ENCODE measurements at places on chromosomes 1 and 21.

DNA sequence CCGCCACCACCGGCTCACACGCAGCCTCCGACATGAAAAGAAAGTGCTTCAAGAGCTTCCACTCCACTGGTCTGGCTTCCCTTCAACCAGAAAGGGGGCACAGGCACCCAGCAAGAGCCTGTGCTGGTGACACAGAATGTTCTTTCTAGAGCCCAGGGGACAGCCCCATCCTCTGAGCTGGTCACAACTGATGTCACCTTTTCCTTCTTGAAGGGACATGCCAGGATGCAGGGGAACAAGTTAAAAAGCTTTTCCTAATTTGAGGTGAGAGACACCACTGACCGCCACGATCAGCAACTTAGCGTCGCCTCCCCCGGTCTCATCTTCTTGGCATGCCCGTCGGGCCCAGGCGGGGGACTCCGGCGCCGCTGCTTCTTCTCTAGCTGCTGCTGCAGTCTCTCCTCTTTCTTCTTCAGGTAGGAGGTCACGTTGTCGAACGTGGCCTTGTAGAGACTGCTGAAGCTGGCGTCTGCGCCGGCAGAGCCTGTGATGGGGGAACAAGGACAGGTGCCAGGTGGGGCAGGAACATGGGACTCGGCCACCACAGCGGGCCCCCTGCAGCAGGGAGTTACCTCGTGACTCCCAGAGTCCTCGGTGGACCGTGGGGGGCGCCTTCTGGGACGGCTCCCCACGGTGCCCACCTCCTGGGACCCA lies 29.5 kb downstream of the WDR4 start:
- no peak for DNase-seq

DNA sequence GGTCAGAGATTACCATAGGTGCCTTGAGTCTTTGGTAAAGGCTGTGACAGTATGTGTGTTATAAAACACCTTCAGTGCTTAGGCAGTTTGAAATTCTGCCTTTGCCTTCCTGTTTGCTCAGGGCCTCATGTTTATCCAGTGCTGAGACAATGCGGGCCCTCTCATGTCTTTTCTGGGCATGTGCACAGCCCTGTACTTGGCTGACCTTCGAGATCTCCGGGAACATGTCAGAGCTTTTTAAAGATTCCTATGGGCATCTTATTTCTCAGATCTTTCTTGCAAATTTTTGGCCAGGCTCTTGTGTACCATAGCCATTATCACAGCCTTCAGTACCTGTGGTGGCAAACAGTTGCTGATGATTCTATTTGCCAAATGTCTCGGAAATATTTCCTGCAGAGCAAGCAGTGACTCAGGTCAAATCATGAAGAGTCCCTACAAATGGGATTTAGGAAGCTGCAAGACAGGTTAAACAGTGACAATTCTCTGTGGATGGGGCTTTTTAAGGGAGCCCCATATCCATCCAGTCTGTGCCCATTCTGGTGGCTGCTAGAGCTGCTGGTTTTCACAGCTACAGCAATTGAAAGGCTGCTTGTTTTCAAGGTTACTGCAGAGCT lies 42.1 kb downstream of the HOOK1 start:
- peak; percentile 70 for DNase-seq

GRCh38 chr1:84090447-84091245 lies 53.4 kb upstream of the PRKACB start:
- DNase-seq: no peak

- DNase-seq: peak; percentile 74
Measured at GRCh38 chr1:55129194-55129728, 85.9 kb downstream of the USP24 start.

- peak; percentile 22 for DNase-seq
Measured at GRCh38 chr1:1938613-1939295, 19.7 kb upstream of the TMEM52 start.

- DNase-seq: no peak
Measured at GRCh38 chr1:147786536-147786935, 26.1 kb upstream of the GJA5 start.

- no peak for DNase-seq
Measured at GRCh38 chr1:50108497-50109059, at the start of gene ELAVL4. Gene ELAVL4 (plus strand): TSS chr1:50108920. CDS start chr1:50109190, 270 bp downstream.

- DNase-seq: no peak
Measured at GRCh38 chr1:30514945-30515344, 208.4 kb downstream of the MATN1 start.

Measured in right lobe of liver (tissue), 6 donors.